ENCODE measurements at places on chromosomes 13 and 19. TPM values are rescaled to one million over a fixed set of nuclear protein-coding genes. Genes with fewer than 3 reads are reported as not detected.

JAK3 gene
- 2.6 TPM for total RNA-seq

MBD3L1 gene
- total RNA-seq: not detected

TMEM150B gene
- not detected for total RNA-seq

NALCN gene
- total RNA-seq: 1.8 TPM

PSG6 gene
- 1.0 TPM for total RNA-seq

ZNF729 gene
- total RNA-seq: not detected

ZNF99 gene
- not detected for total RNA-seq
